CD4-positive, alpha-beta T cell treated with Interleukin-15 for 4 hours (primary cell): ENCODE measurements at places on chromosomes 7 and 10.

- no peak for DNase-seq
Observed at GRCh38 chr7:7924303-7924702, 44.3 kb upstream of the GLCCI1 start.

GRCh38 chr10:24215196-24215595 is 6.3 kb downstream of the KIAA1217 start:
- no peak for DNase-seq

GRCh38 chr7:137439829-137440825 is 96.6 kb upstream of the PTN start:
- no peak for DNase-seq

DNA sequence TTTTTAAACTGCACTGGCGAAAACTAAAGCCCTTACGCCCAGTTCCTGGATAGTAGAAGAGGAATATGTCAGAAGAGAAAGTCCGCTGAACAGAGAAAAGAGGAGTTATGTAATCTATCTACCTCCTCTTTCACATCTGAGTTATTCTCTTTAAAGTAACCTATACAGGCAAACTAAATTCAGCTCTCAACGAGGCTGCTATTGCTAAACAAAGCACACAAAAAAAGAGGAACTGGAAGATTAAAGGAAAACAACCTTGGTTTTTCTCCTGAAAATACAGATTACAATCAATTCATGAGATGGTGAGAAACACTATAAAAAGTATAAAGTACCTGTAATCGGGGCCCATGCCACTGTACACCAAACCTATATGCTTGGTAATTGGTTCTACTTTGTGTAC is 5.8 kb downstream of the PSMA2 start:
- no peak for DNase-seq

- DNase-seq = no peak
Observed at GRCh38 chr10:102431452-102432124, 786 bp downstream of the CUEDC2 start.

- no peak for DNase-seq
Observed at GRCh38 chr7:80896906-80897598, 21.8 kb downstream of the SEMA3C start.

DNA sequence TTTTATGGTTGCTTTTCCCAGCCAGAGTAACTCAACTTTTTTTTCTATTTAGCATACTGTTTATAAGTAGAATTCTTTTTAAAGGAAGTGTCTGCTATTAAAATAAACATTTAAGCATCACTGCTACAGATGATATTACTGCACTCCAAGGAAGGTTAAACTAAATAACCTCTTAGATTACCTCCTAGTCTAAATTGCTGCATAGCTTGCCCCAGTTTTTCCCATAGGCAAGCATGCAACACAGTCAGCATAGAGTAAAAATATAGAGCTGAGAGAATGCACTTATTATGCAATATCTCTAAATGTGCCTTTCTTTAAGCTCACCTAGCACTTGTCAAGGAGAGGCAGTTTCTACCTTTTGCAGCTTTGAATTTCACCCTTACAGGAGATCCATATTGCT is 1392.4 kb upstream of the CELF2 start:
- DNase-seq = no peak

GRCh38 chr7:70459546-70459945 is 672.4 kb upstream of the GALNT17 start:
- no peak for DNase-seq
